Dorsolateral prefrontal cortex (tissue), 122 donors: ENCODE measurements at places on chromosomes 4 and X. TPM values are rescaled to one million over a fixed set of nuclear protein-coding genes. Genes with fewer than 3 reads are reported as not detected.

ETFDH gene
- 32.8 TPM for total RNA-seq

HSFX3 gene
- total RNA-seq, result not detected

NDNF gene
- total RNA-seq, result 2.8 TPM

SAT1 gene
- 125 TPM for total RNA-seq

PLS3 gene
- 68.4 TPM for total RNA-seq

BTK gene
- 2.5 TPM for total RNA-seq

NPNT gene
- total RNA-seq, result 5.5 TPM

KIT gene
- 14.7 TPM for total RNA-seq

POU3F4 gene
- 2.4 TPM for total RNA-seq

USP51 gene
- 4.9 TPM for total RNA-seq

CT45A5 gene
- 0.87 TPM for total RNA-seq

SRPX2 gene
- 1.4 TPM for total RNA-seq

NSUN7 gene
- 1.4 TPM for total RNA-seq

NXF3 gene
- not detected for total RNA-seq

IGFBP7 gene
- total RNA-seq, result 80.8 TPM

MAGEC3 gene
- total RNA-seq, result 7.0 TPM

ETDA gene
- not detected for total RNA-seq

CLNK gene
- total RNA-seq, result not detected

PNMA3 gene
- total RNA-seq, result 81.1 TPM

ZNF275 gene
- total RNA-seq, result 19.0 TPM

NR0B1 gene
- 0.84 TPM for total RNA-seq

SOX3 gene
- not detected for total RNA-seq

MAGEA3 gene
- not detected for total RNA-seq

RADX gene
- total RNA-seq, result 9.2 TPM

DGKK gene
- total RNA-seq, result 0.07 TPM

NPY2R gene
- total RNA-seq, result 1.6 TPM

SLBP gene
- total RNA-seq, result 48.5 TPM

NUDT10 gene
- 17.4 TPM for total RNA-seq

IGSF1 gene
- total RNA-seq, result 4.4 TPM

PPARGC1A gene
- total RNA-seq, result 63.1 TPM

SCOC gene
- total RNA-seq, result 77.4 TPM

GPRASP1 gene
- 137 TPM for total RNA-seq

GPR50 gene
- not detected for total RNA-seq

SLC9A6 gene
- total RNA-seq, result 72.6 TPM

SH3D19 gene
- 24.0 TPM for total RNA-seq

NLRP2B gene
- 0.85 TPM for total RNA-seq
